ENCODE measurements at places on chromosomes 16 and 17. TPM values are rescaled to one million over a fixed set of nuclear protein-coding genes. Genes with fewer than 3 reads are reported as not detected.

Gene NGFR
- total RNA-seq: 37.8 TPM

- no peak for DNase-seq
Measured at GRCh38 chr17:34740565-34741520, 161.5 kb downstream of the TMEM132E start.

DNA sequence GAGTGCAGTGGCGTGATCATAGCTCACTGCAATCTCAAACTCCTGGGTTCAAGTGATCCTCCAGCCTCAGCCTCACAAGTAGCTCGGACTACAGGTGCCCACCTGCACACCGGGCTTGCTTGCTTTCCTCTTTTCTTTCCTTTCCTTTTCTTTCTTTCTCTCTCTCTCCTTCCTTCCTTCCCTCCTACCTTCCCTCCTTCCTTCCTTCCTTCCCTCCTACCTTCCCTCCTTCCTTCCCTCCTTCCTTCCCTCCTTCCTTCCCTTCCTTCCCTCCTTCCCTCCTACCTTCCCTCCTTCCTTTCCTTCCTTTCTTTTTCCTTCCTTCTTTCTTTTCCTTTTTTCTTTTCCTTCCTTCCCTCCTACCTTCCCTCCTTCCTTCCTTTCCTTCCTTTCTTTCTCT, 225.5 kb downstream of the MRTFB start:
- no peak for DNase-seq

DNA sequence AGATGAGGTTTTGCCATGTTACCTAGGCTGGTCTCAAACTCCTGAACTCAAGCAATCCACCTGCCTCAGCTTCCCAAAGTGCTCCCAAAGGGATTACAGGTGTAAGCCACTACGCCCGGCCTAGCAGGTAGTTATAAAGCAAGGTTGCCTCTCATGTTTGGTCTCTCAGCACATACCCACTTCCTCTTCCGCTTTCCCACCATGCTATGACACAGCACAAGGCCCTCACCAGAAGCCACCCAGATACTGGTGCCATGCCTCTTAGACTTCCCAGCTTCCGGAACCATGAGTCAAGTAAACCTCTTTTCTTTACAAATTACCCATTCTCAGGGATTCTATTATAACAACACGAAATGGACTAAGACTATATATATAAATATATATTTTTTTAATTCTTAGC, 143.6 kb downstream of the COPRS start:
- no peak for DNase-seq

Measured in muscle of leg (tissue), 16 donors.